ENCODE measurements at places on chromosomes 2 and 18.

DNA sequence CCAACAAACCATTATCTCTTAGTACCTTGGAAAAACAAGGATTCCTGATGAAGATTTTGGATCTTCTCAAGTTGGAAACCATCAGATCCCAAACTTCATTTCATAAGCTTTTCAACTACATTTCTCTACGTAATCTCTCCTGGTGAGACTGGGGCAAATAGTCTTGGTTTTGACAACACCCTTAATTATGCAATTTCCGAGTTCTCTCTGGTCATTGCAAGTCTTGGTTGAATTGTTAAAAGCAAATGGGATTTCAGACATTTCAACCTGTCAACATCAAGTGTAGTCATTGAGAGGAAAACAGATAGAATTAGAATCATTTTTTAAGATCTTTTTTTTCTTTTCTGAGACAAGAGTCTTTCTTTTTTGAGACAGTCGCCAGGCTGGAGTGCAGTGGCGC lies 26.2 kb downstream of the KLF7 start:
- no peak for DNase-seq

DNA sequence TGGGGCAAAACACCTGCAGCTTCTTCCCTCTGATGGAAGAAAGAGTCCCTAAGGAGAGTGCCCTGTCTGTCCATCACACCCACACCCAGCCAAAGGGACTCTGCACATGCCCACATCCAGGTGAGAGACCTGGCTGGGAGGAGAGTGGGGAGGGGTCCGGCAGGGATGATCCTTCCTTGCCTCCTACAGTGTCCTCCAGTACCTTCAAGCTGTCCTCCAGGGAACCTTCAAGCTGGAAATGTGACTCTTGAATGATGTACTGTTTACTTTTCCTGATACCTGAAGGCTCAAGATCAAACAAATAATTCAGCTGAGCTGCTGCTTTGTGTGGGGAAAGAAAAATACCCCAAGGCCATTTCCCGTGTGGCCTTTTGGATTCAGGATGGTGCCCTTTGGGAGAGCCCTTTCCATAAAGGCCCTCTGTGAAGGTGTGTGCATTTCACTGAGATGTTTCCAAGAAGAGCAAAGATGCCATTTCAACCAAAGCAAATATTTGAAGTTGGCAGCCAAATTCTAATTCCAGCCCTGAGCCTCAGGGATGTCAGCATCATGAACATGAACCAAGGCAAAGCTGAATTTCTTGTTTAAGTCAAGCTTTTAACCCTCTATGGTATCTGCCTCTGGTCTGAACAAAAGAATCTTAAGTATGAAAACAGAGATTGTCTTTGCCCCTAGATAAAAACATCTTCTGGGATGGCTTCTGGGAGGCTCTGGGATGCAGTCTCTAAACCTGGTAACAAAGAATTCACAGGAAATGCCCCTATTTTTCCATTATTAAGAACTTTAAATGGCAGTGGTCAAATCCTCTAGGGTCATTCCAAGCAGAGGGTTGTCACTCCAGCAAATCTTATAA lies 11.1 kb downstream of the EVA1A start:
- DNase-seq, result no peak

DNA sequence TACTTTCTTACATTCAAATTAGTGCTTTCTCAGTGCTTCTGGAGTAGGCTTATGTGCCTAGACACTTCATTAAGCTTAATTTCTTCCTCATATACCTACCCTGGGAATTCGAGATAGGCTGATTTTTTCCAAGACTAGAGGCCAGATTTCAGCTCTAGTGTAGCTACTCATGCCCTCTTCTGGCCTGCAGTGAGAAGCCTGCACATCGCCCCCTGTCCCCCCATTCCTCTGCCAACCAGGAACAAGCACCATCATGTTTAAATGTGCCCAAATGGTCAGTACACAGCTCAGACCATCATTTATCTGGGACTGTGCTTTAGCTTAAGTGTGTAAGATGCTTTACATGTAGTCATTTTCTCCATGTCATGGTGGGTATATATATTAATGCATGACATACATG lies 1218.8 kb upstream of the LRRTM1 start:
- no peak for DNase-seq

- DNase-seq, result no peak
Measured at GRCh38 chr2:162490761-162491470, 147.0 kb downstream of the GCA start.

GRCh38 chr2:63858291-63858690 lies 16.6 kb downstream of the UGP2 start:
- no peak for DNase-seq

GRCh38 chr2:135532581-135532980 lies 1.3 kb downstream of the R3HDM1 start:
- no peak for DNase-seq
